Upper lobe of left lung (tissue), 6 donors: ENCODE measurements at places on chromosomes 12 and 14. TPM values are rescaled to one million over a fixed set of nuclear protein-coding genes. Genes with fewer than 3 reads are reported as not detected.

ZNF891 gene
- total RNA-seq: 1.1 TPM

INHBE gene
- total RNA-seq: not detected

DNA sequence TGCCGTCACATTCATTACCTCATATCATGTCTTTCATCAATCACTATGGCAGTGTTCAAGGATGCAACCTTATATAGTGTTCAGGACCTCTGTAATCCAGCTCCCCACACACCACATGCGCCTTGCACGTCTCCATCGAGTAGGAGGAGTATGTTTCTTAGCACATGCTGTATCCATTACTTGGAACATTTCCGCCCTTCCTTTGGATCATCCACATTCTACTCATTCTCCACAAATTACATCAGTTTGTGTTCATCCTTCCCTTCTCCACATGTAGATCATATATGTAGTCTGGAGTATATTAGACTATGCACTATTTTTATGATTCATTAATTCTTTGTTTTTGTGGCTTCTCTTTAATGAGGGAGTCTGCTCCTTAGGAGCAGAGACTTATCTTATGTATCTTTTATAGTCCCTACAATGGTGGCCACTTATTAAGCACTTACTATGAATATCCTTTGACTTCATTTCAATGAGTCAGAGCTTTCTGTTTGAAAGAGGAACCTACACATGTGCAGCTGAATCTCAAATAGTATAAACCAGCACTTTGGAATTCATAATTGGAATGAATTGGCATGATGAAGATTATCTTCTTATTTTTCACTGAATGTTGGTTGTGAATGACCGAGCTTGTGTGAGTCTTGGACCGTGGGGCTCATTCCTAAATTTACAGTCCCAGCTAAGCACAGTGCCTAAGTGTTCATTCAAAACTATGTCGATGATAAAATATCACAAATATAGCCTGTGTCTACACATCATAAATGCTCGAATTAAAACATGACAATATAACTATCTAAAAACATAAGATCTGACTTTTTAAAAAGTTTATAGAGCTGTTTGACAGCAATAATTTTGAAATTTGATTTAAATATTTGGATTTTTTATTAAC lies 30.2 kb upstream of the NPAS3 start:
- H3K27ac ChIP-seq: no peak overlapping the region
- no peaks in the 10 kb centered on the region for H3K4me1 ChIP-seq
- no peak overlapping the region for H3K4me3 ChIP-seq
- no peaks in the 10 kb centered on the region for H3K36me3 ChIP-seq
- DNase-seq: no peak

- DNase-seq: no peak
- peaks cover 2% of the 10 kb centered on the region for H3K36me3 ChIP-seq
- no peaks in the 10 kb centered on the region for H3K4me1 ChIP-seq
- no peak overlapping the region for H3K4me3 ChIP-seq
Observed at GRCh38 chr12:110661337-110661972, 27.5 kb downstream of the HVCN1 start.

GRCh38 chr12:45349916-45350315 lies 134.0 kb downstream of the ANO6 start:
- H3K27me3 ChIP-seq: no peaks in the 10 kb centered on the region
- peaks cover 4% of the 10 kb centered on the region for H3K36me3 ChIP-seq
- no peak overlapping the region for H3K27ac ChIP-seq
- no peak overlapping the region for H3K4me3 ChIP-seq
- no peaks in the 10 kb centered on the region for H3K4me1 ChIP-seq

DNA sequence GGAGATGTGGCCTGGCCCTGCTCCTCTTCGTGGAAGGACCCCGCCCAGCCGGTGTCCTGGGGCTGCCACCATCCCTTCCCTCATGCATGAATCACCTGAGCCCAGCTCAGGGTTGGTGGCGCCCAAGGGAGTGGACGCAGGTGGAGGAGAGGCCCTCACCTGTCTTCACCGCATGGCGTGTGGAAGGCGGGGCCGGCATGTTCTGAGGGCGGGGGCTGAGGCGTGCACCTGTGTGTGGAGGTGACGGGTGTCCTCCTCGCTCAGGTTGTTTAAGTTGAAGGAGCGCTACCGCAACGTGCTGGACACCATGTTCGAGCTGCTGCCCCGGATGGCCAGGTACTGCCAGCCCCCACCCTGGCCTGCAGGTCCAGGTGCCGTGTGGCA lies 47.0 kb downstream of the SLC8B1 start:
- no peak overlapping the region for H3K4me3 ChIP-seq
- no peak for DNase-seq
- no peaks in the 10 kb centered on the region for H3K27me3 ChIP-seq
- no peak overlapping the region for H3K27ac ChIP-seq
- H3K4me1 ChIP-seq: peaks cover 4% of the 10 kb centered on the region

- H3K27me3 ChIP-seq: no peaks in the 10 kb centered on the region
- H3K4me1 ChIP-seq: peaks cover 34% of the 10 kb centered on the region
- H3K27ac ChIP-seq: no peak overlapping the region
- peak overlapping the region; percentile 29 for H3K4me3 ChIP-seq
Observed at GRCh38 chr12:51863933-51864832, 15.7 kb upstream of the FIGNL2 start.

SCN8A gene
- 0.11 TPM for total RNA-seq

- H3K4me1 ChIP-seq: no peaks in the 10 kb centered on the region
- H3K4me3 ChIP-seq: no peak overlapping the region
- H3K27ac ChIP-seq: no peak overlapping the region
- no peaks in the 10 kb centered on the region for H3K36me3 ChIP-seq
- no peaks in the 10 kb centered on the region for H3K27me3 ChIP-seq
- no peak for DNase-seq
Observed at GRCh38 chr14:32330351-32331111, 1.4 kb downstream of the AKAP6 start.

MORN3 gene
- 2.4 TPM for total RNA-seq

GRCh38 chr12:53201639-53202038 lies 5.4 kb downstream of the ITGB7 start:
- peaks cover 18% of the 10 kb centered on the region for H3K4me1 ChIP-seq
- H3K36me3 ChIP-seq: no peaks in the 10 kb centered on the region

DNA sequence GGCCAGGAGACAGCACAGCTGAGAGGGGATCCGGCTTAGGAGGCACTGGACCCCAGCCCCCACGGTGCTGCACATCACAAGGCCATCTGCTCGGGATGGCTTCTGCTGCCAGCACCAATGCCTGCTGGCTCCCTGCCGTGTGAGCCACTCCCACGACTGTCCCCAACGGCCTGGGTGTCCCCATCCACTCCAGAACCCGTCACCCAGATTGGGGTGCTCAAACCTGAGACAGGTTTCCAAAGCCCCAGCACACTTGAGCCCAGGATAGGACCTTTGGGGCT lies 102.4 kb downstream of the RFLNA start:
- H3K27me3 ChIP-seq: no peaks in the 10 kb centered on the region
- H3K27ac ChIP-seq: peak overlapping the region; percentile 71
- no peak overlapping the region for H3K4me3 ChIP-seq
- peaks cover 63% of the 10 kb centered on the region for H3K4me1 ChIP-seq

DNA sequence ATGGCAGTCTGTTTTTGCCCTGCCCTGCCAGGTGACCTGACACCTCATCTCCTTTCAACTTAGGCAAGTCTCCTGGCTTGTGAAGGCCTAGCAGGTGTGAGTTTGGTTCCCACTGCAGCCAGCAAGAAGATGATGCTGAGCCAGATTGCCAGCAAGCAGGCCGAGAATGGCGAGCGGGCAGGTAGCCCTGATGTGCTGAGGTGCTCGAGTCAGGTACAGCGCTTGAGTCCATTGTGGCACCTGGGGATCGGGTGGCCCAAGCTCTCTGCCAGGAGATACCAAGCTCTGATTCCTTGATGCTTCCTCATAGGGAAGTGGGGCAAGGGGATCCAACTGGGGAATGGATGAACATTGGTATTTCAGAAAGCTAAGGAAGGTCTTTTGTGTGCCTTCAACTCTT lies 4.1 kb upstream of the CSAD start:
- H3K4me1 ChIP-seq: peaks cover 33% of the 10 kb centered on the region
- H3K4me3 ChIP-seq: no peak overlapping the region
- H3K36me3 ChIP-seq: peaks cover 54% of the 10 kb centered on the region

- no peak for DNase-seq
- H3K27me3 ChIP-seq: no peaks in the 10 kb centered on the region
- H3K4me1 ChIP-seq: no peaks in the 10 kb centered on the region
- H3K27ac ChIP-seq: no peak overlapping the region
Observed at GRCh38 chr12:61282790-61283575, 977.2 kb upstream of the USP15 start.

DNA sequence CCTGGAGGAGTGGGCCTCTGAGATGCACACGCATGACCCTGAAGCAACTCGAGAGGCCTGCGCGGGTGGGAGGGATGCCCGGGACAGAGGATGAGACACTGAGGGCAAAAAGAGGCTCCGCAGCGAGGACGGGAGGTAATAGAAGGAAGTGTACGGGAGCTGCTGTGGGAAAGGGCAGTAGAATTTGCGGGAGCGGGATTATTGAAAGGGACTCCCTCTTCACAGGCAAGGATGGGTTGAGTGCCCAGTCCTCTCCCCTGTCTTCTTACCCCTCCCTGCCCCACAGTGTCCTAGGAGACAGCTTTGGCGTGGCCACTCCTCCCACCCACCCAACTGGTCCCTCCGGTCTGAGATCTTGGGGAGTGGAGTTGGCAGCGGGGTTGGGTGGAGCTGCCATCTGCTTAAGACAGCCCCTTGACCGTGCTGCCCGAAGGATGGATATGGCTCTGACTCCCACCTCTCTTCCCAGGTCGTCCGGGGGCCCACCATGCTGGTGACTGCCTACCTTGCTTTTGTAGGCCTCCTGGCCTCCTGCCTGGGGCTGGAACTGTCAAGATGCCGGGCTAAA lies 15.7 kb upstream of the ESPL1 start:
- H3K4me3 ChIP-seq: peak overlapping the region; percentile 87
- DNase-seq: no peak
- peak overlapping the region; percentile 91 for H3K27ac ChIP-seq
- H3K27me3 ChIP-seq: no peaks in the 10 kb centered on the region

- no peak for DNase-seq
- H3K36me3 ChIP-seq: no peaks in the 10 kb centered on the region
- H3K4me3 ChIP-seq: no peak overlapping the region
- no peaks in the 10 kb centered on the region for H3K4me1 ChIP-seq
- no peaks in the 10 kb centered on the region for H3K27me3 ChIP-seq
Observed at GRCh38 chr14:29039171-29039570, 272.6 kb downstream of the FOXG1 start.

DNA sequence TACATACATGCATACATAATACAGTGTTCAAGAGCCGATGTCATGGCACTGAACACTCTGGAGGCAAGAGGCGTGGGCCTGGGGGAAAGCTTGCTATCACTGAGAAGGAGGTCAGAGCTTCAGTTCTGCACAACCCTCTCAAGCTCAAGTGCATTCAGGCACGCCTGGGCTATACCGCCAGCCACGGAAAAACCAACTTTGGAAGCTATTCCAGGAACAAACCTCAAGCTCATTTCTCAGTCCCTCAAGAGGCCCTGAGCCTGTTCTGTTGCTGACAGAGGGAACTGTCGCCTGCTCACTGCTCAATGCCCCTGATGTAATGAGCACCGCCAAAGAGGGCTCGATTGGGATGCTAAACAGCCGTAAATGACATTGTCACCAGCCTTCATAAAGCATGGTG lies 9.2 kb downstream of the NOS1 start:
- no peak overlapping the region for H3K4me3 ChIP-seq
- no peaks in the 10 kb centered on the region for H3K4me1 ChIP-seq
- H3K27me3 ChIP-seq: no peaks in the 10 kb centered on the region

GRCh38 chr14:58882577-58883018 lies 244.8 kb downstream of the DACT1 start:
- no peak for DNase-seq
- H3K4me1 ChIP-seq: no peaks in the 10 kb centered on the region
- H3K27ac ChIP-seq: no peak overlapping the region
- H3K4me3 ChIP-seq: no peak overlapping the region
- no peaks in the 10 kb centered on the region for H3K27me3 ChIP-seq
- H3K36me3 ChIP-seq: no peaks in the 10 kb centered on the region

TWF1 gene
- 49.4 TPM for total RNA-seq

C12orf54 gene
- total RNA-seq: not detected

- DNase-seq: no peak
- H3K4me3 ChIP-seq: no peak overlapping the region
Observed at GRCh38 chr12:109967383-109968031, 28.7 kb downstream of the GIT2 start.

GYS2 gene
- not detected for total RNA-seq

DNA sequence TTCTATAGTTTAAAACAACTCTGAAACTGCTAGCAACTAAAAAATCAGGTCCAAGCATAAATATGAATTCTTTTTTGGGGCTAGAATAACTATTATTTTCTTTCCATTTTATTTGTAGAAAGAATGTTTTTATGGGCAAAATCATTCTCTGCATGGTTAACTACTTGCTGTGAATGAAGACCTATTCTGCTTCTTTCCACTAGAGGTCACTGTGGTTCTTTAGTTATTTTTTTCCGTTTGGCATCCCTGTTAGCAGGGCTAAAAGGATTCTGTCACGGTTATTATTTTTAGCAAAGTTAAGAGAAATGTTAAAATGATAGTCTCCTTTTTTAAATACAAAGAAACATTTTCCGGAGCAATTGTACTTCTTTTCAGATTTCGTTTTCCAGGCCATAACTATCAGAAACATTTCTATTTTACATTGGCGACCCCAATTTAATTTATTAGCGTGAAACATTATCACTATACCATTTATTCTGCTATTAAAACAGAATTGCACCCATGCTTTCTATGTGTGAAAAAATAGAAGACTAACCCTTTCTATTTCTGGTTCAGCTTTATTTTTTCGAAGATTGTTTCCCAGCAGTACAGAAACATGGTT lies 404.8 kb downstream of the ATP23 start:
- H3K4me3 ChIP-seq: no peak overlapping the region
- no peaks in the 10 kb centered on the region for H3K27me3 ChIP-seq
- H3K36me3 ChIP-seq: no peaks in the 10 kb centered on the region
- H3K4me1 ChIP-seq: no peaks in the 10 kb centered on the region
- no peak for DNase-seq
- H3K27ac ChIP-seq: no peak overlapping the region
